ENCODE measurements at places on chromosomes 12 and 14. TPM values are rescaled to one million over a fixed set of nuclear protein-coding genes. Genes with fewer than 3 reads are reported as not detected.

DNA sequence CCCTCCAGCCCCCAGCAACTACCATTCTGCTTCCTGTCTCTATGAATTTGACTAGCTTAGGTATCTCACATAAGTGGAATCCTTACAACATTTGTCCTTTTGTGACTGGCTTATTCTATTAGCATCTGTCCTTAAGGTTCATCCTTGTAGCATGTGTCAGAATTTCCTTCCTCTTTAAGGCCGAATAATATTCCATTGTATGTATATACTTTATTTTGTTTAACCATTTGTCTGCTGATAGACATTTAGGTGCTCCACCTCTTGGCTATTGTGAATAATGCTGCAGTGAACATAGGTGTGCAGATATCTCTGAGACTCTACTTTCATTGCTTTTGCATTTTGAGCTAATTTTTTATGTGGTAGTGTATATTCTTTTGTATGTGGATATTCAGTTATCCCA, 75.7 kb downstream of the SPATS2 start:
- no peak for DNase-seq

GALNT9 gene
- not detected for total RNA-seq

RNASE1 gene
- 317 TPM for total RNA-seq

GRCh38 chr14:58899317-58899713, 261.6 kb downstream of the DACT1 start:
- no peak for DNase-seq

GRCh38 chr14:99891900-99892299, 98.7 kb downstream of the EML1 start:
- DNase-seq: no peak

- no peak for DNase-seq
Measured at GRCh38 chr12:91276509-91276908, 93.9 kb upstream of the DCN start.

- DNase-seq: no peak
Measured at GRCh38 chr14:99264691-99265450, 7.1 kb downstream of the BCL11B start.

- DNase-seq: no peak
Measured at GRCh38 chr12:48183876-48184548, 568 bp downstream of the CCDC184 start.

GRCh38 chr12:24864796-24865125, 84.1 kb downstream of the BCAT1 start:
- DNase-seq: no peak

SLC8A3 gene
- total RNA-seq: 0.16 TPM

LDHB gene
- total RNA-seq: 2,064 TPM

DNA sequence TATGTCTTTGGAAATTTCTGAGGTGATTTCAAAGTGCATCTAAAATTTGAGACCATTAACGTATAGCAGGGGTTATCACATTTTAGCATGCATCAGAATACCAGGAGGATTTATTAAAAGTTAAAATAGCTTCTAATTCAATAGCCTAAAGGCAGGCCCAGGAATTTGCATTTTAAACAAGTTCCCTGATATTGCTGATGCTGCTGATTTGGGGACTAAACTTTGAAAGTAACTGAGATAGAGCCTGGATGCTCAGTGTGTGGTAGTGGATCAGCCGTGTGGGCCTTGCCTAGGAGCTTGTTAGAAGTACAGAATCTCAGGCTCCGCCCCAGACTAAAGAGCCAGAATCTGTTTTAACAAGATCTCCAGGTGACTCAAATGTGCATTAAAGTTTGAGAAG, 375.0 kb upstream of the FBXO33 start:
- DNase-seq: no peak

- peak; percentile 43 for DNase-seq
Measured at GRCh38 chr12:13436696-13437391, 240.3 kb downstream of the EMP1 start.

SMAGP gene
- total RNA-seq: 2.8 TPM

ZDHHC22 gene
- total RNA-seq: not detected

TAS2R9 gene
- 0.22 TPM for total RNA-seq

DNA sequence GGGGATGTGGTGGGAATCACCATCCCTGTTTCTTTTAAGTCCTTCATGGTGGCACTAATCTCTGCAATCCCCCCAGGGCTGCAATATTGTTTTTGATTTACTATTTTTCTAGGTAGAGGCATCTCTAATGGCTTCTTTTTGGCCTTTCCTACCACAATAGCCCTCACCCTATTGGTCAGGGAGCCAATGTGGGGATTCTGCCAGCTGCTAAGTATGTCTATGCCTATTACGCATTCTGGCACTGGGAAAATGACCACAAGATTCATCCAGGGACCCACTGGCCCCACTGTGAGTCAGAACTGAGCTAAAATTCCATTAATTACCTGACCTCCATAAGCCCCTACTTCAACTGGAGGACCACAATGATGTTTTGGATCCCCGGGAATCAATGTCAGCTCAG, 15.9 kb upstream of the GLIPR1L2 start:
- DNase-seq: no peak

DNA sequence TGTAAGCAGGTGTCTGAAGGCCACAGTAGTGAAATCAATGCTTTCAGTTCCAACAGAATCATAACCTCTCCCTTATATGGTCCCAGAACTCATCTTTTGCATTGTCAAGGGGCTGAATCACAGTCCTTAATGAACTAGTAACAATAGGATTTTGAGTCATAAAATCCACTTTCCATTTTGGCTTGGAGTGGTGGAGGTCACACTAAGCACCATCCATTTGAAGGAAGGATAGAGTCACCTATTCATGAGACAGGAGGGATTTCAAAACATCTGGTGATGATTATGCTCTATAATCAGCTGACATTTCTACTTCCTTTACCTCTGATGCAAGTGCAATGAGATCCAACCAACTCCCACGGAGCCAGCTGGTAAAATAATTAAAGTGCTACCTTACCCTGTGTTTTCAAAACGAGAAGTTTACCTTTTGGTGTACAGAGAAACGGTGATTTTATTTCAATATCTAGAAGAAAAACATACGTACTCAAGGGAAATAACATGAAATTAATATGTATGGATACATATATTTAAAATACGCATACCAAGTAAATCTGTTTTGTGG, 59.1 kb downstream of the TMEM132D start:
- no peak for DNase-seq

DNA sequence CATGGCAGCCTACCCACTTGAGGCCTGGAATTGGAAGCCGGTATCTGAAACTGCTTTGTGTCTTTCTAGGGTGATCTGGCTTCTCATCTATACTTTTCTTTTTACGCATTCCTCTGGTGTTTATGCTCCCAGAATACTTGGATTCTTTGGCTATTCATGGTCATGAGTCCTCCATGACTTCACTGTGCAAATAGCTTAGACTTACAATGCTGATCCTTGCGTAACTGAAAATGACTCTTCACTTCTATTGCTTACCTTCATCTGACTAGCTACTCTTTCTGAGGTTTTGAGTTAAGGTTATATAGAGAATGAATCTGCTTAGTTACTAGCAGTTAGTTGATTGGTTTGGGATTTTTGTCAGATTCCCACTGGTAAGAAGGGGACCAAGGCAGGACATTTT, 121.7 kb upstream of the NOVA1 start:
- DNase-seq: no peak

- no peak for DNase-seq
Measured at GRCh38 chr12:92185052-92185451, 39.4 kb upstream of the BTG1 start.

NFYB gene
- total RNA-seq: 39.1 TPM

DNA sequence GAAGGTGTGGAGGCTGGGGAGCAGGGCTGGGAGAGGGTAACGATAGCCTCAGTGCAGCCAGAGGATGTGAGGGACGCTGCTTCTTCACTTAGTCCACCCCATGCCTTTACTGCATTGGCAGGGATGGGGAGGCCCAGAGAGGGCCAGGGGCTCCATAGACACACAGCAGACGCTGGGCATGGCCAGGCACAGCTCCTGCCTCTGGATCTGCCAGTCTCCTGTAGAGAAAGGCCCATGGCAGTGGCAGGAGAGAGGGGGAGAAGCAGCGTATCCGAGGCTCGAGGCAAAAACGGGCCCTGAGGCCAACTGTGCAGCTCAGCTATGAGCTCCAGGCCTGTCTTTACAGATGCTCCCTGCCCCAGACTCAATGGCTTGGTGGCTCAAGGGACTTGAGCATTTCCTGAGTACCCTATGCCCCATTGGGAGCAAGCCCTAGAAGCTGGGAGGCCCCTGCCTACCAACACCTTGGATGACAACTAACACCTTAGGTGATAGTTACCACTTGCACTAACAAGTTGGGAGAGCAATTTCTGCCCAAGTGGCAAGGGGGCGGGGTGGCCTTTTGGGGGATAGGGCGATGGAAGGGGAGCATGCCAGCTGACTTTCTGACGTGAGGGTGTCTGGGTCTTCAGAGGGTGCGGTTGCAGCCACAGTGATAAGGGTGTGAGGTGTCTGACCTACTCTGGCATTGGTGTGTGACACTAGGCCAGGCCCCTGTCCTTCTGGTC, 5.0 kb upstream of the LBHD2 start:
- peak; percentile 10 for DNase-seq

GRCh38 chr14:39491134-39491571, 58.9 kb upstream of the FBXO33 start:
- no peak for DNase-seq

DNA sequence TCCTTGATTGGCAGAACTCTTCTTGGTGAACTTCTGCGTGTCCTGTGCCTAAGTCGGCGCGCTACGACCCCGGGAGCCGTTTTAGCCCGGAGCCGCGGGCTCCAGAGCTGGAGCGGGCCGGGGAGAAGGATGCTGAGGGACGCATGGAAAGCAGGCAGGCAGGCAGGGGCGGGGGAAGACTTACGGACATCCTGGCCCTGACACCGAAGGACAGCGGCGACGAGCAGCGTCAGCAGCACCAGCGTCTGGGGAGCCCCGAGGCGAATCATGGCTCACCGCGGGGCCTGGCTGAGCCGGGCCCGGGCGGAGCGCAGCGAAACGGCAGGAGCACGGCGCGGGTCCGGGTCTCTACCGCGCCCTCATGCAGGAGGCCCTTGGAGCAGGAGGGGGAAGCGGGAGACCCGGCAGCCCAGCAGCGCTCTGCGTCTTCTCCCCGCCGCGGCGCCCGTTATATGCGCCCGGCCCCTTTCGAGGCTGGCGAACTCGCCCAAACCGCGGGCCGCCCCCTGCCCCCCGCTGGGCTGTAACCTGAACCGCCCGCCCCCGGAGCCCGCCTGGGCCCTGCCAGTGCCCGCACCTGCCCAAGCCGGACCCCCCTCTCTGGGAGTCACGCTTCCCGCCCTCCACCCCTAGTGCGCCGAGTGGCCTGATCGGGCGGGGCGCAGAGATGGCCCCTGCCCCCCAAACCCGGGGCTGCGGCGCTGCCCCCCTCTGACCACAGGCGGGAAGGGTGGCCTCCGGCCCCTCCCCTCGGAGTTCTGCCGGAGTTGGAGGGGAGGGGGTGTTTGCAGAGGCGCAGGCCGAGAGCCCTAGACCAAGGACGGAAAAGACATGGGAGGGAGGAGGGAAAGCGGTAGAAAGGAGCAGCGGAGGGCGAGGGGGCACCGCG, at the start of gene COL2A1:
Gene COL2A1 (minus strand): TSS at position 424 of the 889 bp plus-strand sequence. CDS start 155 bp downstream, at position 269.
- DNase-seq: no peak

DNA sequence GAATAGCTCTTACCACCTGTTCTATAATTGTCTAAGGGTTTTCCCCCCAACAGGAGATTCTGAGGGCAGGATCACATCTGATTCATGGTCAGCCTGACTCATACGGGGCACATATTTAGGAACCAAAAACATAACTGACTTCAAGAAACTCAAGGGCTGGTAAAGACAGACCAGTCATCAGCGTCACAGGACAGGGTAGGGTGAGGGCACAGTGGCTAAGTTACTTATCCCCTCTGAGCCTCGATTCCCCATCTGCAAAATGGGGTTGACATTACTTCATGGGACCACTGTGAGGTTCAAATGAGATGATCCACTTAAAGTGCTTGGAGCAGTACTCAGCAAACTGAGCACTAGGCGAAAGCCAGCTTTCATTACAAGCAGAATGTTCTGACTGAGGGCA, 606 bp downstream of the CINP start:
- DNase-seq: no peak

- DNase-seq: no peak
Measured at GRCh38 chr14:51823706-51824105, 36.7 kb upstream of the GNG2 start.

BCL2L14 gene
- total RNA-seq: not detected

GRCh38 chr14:77579780-77580179, 36.7 kb downstream of the SPTLC2 start:
- DNase-seq: no peak

GRCh38 chr12:5492562-5492961, 60.7 kb downstream of the NTF3 start:
- DNase-seq: no peak

- no peak for DNase-seq
Measured at GRCh38 chr12:68630598-68630997, 19.9 kb downstream of the RAP1B start.

HHIPL1 gene
- total RNA-seq: 1.6 TPM

DNA sequence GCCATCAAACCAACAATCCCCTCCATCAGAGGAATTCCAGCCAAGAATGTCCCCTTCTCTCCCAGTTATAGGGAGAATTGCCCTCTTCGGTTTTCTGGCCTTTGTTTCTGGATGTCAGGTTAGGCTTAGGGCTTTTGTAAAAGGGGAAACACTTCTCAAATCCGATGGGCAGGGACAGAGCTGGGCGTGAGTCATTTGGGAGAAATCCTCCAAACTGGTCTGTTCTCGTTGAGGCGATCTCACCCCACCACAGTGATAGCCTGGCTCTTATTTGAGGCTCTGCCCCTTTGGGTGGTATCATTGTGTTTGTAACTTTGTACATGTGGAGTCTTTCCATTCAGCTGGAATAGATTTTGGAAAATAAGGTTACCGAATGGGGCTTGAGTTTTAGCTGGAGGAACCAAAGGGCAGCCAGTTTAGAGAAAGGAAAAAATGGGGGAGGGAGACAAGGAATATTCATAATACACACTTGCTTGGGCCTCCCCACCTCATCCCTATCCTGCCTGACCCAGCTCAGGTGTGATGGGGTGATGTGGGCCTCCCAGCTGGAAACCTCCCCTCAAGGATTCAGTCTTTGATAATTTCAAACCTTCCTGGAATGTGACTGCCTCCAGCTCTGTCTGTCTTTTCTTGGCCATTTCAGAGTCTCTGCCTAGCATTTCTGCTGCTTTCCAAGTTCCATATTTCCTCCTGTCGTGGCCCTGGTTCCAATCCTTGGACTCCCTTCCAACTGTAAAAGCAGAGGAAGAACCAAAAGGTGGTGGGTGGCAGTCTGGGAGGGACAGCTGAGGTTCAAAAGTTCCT, 7.5 kb downstream of the HOXC4 start:
- DNase-seq: no peak
